Frontal cortex (tissue), 4 donors: ENCODE measurements at places on chromosomes 1 and 21.
A peak's percentile ranks its signal among the peaks of the same experiment; 100 is the strongest.

GRCh38 chr1:151189637-151190445 is at the start of gene VPS72:
VPS72 (minus strand) TSS chr1:151190197; CDS start chr1:151190121, 76 bp downstream.
- DNase-seq, result peak; percentile 84

- DNase-seq, result no peak
Measured at GRCh38 chr1:158055854-158056253, 62.4 kb downstream of the KIRREL1 start.

GRCh38 chr1:235720544-235720943 is 71.0 kb upstream of the GNG4 start:
- no peak for DNase-seq

DNA sequence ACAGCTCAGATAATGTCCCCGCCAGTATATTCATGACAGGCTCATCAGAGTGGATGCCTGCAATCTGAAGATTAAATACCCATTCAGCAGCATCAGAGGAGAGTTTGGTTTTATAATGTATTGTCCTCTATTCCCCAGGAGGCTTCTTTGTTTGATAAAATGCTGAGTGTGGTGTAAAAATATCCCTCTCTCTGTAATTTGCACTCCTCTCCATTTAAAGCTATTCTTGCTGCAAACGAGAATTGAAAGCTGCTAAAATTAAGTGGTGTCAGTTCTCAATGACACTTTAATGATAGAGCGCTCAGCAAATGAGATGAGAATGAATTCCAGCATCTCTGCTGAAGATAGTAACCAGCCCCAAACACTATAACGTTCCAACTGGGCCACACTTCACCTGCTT is 205.7 kb upstream of the RRP15 start:
- no peak for DNase-seq

GRCh38 chr1:157562515-157562914 is 10.2 kb upstream of the FCRL5 start:
- no peak for DNase-seq

GRCh38 chr1:33608825-33609400 is 136.5 kb downstream of the ZSCAN20 start:
- no peak for DNase-seq

GRCh38 chr1:78726686-78727085 is 77.1 kb downstream of the IFI44 start:
- DNase-seq, result no peak

DNA sequence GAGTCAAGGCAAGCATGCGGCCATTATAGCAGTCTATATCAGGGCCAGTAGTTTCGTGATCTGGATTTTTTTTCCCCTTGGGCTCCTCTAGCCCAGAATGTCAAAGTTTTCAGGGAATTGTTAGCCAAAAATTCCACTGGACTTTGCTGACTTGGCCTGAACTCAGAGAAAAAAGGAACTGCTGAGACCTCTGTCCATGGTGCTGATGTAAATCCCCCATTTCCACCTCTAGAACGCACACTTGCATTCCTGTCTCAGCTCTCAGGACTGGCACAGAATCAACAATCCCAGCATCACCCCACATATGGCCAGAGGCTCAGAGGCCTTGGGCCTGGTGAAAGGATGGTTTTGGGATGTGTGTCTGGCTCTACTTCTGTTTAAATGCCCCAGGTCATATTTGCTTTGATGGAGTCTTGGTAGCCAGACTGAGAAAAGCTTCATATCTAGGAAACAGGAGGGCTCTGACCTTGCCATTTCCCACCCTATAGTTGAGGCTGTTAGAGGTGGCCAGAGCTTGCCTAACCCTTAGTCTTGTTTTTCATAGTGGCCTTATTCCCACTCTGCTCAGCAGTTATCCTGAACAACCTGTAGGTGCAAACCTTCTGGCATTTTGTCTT is 16.9 kb upstream of the EFCAB14 start:
- DNase-seq, result no peak

- no peak for DNase-seq
Measured at GRCh38 chr1:200139661-200140250, 112.2 kb downstream of the NR5A2 start.
